Left renal pelvis (tissue), 4 donors: ENCODE measurements at places on chromosomes 11 and 22. TPM values are rescaled to one million over a fixed set of nuclear protein-coding genes. Genes with fewer than 3 reads are reported as not detected.

DNA sequence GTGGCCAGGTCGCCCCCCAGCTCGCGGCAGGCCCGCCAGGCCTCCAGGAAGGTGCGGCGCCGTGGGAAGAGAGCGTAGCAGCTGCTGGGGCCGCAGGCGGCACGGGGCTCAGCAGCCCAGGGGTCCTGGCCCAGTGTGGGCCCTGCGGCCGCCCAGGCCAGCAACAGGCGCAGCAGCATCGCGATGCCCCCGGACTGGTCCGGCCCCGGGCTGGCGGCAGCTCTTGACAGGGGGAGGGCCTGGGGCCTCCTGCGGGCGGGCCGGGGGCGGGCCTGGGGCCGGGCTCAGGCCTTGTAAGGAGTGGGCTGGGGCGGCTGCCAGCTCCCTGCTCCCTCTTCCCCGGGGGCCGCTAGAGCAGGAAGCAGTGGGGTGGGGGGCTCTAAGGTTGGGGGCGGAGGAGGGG is at the start of gene CD248:
Gene CD248 (minus strand): TSS at position 196 of the 403 bp plus-strand sequence. CDS start 17 bp downstream, at position 179.
- no peak for DNase-seq

DNA sequence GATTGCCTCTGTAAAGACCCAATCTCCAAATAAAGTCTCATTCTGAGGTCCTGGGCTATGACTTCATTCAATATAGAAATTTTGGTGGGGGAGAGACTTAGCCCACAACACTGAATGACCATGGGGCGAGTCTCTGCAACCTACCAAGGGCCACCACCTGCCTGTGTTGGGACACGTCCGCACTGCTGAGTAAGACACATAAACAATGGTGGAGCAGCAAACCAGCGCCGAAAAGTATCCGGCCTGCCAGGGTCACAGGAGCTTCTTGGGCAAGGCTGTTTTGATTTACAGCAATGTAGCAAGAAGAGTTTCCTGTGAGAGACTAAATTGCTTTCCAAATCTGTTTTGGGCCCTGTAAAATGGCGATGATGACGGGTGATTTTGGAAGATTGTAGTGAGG is 122.3 kb downstream of the SHANK2 start:
- no peak for DNase-seq

The OR5P2 gene
- not detected for polyA plus RNA-seq

DNA sequence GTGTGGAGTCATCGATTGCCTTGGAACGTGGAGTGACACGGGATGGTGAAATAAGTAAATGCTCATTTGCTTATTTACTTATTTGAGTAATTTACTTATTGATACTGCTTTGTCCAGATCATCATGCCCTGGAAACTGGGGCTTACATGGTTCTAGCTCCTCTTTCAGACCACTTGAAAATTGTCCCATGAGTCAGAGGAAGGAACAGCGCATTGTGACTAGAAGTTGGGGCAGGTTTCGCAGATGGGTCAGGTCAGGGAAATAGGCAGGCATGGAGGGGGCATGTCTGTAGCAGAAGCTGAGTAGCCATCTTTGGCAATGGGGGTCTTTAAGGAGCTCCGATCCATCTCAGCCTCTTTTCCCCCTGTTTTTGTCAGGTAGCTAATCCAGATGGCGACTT is 104.2 kb upstream of the SORL1-AS1 start:
- DNase-seq: no peak

GRCh38 chr11:74570266-74571061 is 21.9 kb upstream of the POLD3 start:
- no peak for DNase-seq

- no peak for DNase-seq
Measured at GRCh38 chr11:124801636-124802312, 1.6 kb upstream of the MSANTD2 start.

DNA sequence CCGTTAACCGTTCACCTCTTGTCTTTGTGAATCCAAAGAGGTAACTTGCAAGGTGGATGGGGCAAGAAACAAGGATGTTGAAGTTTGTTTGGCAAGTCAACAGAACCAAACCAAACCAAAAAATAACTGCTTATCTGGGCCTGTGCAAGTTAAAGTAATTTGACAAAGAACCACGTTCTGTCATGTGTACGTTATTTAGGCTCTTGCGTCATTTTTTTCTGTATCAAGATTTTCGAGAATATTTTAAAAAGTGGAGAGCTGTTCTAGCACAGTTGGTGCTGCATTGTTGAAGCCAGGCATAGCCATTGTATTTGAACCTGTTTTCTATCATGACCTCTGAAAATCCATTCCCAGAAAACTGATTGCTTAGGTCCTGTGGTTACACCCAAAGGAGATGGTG is 55.1 kb downstream of the PARVA start:
- DNase-seq: no peak

The PHLDB1 gene
- 104 TPM for polyA plus RNA-seq

The APOL4 gene
- polyA plus RNA-seq: 8.6 TPM

DNA sequence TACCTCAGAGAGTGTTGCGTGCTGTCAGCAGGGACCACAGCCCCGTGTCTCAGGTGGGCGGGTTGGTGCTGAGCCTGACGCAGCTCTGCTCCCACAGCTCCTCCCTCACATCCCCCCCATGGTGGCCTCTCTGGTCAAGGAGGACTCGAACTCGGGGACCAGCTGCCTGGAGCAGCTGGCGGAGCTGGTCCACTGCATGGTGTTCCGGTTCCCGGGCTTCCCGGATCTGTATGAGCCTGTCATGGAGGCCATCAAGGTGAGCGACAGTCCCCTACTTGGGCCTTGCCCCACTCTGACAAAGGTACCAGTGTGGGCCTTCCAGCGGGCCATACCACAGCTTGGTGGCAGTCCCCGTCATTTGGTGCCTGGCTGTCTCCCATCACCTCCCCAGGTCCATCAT is 11.8 kb downstream of the USP35 start:
- DNase-seq: no peak

DNA sequence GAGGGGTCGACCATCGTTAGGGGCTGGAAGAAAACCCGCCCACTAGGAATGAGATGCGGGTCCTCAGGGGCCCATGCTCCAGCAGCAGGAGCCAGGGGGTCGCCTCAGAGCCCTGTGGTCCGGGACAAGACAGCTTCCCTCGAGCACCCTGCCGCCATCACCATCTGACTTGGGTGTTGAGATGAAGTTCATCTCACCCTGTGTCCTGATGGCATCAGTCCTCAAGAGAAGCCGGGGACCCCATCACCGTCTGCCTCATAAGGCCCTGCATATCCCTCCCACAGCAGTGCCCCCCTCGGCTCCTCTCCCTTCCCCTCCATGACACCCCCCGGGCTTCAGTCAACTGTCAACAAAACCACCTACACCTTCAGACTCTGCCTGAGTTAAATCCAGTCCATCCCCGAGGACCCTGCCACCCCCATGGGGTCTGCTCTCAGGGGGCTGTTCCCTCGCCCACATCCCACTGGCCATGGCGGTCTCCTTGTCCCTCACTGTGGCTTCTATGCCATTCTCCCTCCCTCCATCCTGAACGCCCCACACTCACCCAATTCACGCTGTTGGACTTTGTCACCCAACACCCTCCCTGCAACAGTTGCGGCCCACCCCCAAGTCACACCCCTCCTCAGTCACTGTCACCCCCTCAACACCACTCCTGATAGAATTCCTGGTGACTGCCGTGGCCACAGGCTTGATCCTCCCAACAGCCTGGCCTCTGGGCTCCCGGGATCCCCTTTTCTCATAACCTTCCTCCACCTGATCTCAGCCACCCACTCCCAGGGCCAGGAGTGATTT is 87.7 kb upstream of the RTL6 start:
- no peak for DNase-seq

The CCDC87 gene
- 0.50 TPM for polyA plus RNA-seq

DNA sequence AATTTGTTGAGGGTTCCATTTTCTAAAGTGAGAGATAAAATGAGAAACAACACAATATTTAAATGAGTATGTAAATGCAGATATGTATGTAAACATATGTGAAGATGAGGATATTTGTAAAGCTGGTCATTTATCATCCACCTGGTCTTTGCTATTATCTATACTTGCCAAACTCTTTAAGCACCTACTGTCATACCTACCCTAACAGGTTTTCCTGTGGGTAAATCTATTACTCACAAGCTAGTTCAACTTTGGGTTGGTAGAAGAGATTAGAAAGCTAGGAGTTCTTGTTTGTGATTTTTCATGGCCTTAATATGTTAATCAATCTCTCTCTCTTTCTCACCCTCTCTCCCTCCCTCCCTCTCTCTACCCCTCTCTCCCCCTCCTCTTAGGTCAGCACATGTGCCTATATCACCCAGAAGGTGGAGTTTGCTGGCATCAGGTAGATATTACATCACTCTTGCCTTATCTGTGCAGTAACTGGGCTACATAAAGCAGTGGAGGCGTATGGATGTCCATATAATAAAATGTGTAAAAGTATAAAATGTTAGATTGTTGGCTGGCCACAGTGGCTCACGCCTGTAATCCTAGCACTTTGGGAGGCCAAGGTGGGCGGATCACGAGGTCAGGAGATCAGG is 14.7 kb downstream of the DEPDC5 start:
- DNase-seq: no peak

The HEPN1 gene
- 0.92 TPM for polyA plus RNA-seq

DNA sequence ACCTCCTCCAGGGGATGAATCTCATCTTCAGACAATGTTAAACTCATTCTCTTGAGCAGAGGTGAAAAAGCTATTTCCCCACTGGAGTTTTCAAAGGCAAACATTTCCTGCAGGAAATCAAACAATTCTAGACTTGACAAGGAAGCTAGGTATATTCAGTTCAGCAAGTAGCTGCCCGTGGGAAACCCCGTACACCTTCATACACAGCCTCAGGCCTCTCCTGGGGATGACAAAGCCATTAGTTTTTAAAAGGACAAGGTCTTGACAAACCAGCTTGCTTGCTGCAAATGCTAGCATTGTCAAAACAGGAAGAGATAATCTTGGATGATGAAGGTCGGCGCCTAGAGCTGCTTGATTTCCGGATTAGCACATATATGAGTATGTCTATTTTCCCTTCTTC is 1630.8 kb upstream of the TENM4 start:
- DNase-seq: no peak

GRCh38 chr11:38226684-38227083 is 1628.6 kb upstream of the RAG2 start:
- DNase-seq: no peak

DNA sequence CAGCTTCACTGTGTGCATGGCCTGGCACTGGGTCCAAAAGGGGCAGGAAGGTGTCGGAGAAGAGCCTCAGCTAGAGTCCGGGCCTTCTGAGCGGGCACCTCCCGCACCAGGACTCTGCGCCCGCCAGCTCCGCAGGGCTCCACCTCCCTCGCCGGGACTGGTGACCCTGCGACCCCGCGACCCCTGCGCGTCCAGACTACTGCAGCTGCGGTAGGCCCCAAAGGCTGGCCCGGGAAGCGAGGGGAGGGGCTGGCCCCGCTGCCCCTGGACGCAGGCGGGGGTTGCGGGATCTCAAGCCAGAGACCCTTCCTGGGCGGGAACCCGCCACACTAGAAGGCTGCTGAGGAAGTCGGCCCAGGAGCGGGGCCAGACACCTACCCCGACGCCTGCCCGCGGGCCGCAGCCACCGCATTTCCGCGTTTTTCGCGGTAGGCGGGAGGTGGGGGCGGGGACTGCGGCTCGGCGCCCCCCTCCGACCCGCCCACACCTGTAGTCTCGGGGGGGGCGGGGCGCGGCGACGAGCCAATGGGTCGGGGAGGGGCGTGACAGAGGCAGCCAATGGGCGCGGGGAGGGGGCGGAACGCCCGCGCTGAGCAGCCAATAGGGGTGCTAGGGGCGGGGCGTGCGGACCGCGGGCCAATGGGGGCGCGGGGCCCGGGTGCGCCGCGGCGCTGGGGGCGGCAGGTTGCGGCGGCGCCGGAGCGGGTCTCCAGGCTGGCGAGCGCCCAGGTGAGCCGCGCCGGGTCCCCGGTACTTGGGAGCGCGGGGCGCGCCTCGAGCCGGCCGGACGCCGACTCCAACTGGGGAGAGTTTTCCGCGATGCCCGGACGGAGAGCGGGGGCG is at the start of the genes LMNTD2 and RASSF7:
Gene LMNTD2 (minus strand): TSS at position 434 of the 843 bp plus-strand sequence. CDS start 22 bp downstream, at position 412.
Gene RASSF7 (plus strand): TSS at position 666 of the 843 bp plus-strand sequence. CDS start 799 bp downstream, outside the sequence.
- DNase-seq: no peak

The MYO7A gene
- 4.2 TPM for polyA plus RNA-seq

The TSSK2 gene
- not detected for polyA plus RNA-seq

DNA sequence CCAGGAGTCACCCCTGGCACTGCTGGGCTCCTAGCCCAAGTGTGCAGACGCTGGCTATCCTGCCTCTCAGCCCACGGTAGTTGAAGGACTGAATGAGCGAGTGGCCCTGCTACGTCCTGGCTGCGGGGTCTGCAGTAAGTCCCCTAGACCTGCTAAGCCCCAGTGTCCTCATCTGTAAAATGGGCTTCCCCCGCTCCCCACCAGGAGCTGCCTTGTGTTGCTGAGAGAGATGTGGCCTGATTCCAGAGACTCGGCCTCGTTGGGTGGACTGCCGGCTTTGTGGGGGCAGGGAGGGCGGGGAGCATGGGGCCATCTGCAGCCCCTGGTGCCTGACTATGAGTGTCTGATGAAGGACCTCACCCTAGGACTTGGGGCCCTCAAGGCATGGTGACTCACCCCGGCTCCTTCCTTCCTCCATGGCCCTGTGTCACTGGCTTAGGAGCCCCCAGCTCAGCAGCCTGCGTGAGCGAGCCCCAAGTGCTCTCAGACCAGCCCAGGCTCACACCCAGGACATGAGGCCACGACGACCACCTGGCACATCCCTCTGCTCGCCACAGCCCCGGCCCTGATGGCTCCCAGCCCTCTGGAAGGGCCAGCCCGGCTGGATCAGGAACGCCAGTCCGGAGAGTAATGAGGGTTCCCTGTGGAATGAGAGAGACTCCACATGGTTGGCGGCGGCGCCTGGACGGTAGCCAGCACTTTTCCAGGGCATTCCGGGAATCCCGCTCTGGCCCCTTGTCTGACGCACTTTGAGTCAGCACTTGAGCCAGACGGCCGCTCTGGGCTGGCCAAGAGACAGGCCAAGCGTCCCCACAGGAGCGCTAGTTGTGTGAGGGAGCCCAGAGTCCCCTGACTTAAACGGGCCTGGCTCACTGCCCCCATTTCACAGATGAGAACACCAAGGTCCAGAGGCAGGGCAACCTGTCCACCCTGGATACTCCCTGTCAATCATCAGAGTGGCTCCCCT is 50.5 kb upstream of the SHISAL1 start:
- DNase-seq: no peak

The POU2AF2 gene
- polyA plus RNA-seq: 0.12 TPM

The F2 gene
- 0.41 TPM for polyA plus RNA-seq

DNA sequence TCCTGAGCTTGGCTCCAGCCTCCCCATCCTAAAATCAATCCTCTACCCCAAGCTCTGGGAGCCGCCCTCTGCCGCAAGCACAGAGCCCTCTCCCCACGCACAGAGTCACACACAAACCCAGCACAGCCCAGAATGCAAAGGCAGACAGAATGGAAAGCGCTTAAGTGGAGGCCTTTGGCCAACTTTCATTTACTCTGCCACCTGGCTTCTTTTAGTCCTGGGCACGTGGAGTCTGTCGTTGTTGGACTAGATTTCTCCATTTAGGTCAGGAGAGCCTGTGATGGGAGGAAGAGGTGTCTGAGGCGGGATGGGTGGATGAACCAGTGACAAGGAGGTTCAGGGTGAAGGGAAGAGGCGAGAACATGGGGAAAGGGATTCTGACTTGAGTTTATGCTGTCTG is 191.7 kb downstream of the DSCAML1 start:
- no peak for DNase-seq

- no peak for DNase-seq
Measured at GRCh38 chr22:37068859-37069258, 17.3 kb downstream of the KCTD17 start.

The SIK2 gene
- 20.2 TPM for polyA plus RNA-seq
